ENCODE measurements at places on chromosomes 16 and 17.

DNA sequence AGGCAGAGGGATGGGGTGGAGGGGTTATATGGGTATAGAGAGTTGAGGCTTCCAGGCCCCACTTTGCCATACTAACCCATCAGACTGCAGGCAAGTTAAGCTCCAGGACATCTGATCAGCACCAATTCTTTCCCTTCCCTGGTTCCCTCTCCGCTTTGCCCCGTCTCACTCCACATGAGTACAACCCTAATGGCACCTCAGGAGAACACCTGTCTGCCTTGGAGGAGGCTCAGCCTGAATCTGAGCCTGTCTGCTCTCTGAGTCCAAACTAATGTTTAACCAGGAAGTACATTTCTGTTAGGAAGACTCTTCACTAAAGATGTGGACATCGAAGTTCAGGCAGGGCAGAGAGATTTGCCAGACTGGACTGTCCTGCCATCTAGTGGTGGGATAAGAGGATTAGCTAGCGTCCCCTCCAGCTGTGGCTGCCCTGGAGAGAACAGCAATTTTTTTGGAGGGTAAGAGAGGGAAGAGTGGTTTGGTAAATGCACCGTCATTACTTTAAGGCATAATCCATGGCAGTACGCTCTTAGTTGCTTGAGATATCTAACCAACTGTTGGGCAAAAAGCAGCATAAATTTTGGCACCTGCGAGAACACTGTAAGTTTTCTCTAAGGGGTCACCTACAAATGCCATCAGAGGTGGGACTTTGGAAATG, 29.2 kb upstream of the LRRC75A start:
- DNase-seq, result peak; percentile 54

DNA sequence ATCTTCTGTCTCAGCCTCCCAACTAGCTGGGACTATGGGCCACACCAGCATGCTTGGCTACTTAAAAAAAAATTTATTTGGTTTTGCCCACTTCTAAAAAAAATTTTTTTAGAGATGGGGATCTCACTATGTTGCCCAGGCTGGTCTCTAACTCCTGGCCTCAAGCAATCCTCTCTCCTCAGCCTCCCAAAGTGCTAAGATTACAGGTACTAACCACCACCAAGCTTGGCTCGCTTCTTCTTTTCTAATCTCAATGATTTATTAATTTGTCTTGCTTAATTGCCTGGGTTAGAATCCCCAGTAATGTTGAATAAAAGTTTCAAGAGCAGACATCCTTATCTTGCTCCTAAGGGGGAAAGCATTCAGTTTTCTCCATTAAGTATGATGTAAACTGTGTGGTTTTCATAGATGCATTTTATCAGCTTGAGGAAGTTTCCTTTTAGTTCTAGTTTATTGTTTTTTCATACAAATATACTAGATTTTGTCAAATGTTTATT, 65.8 kb upstream of the NACA2 start:
- no peak for DNase-seq

GRCh38 chr16:80387318-80387921, 153.4 kb upstream of the DYNLRB2 start:
- DNase-seq, result no peak

DNA sequence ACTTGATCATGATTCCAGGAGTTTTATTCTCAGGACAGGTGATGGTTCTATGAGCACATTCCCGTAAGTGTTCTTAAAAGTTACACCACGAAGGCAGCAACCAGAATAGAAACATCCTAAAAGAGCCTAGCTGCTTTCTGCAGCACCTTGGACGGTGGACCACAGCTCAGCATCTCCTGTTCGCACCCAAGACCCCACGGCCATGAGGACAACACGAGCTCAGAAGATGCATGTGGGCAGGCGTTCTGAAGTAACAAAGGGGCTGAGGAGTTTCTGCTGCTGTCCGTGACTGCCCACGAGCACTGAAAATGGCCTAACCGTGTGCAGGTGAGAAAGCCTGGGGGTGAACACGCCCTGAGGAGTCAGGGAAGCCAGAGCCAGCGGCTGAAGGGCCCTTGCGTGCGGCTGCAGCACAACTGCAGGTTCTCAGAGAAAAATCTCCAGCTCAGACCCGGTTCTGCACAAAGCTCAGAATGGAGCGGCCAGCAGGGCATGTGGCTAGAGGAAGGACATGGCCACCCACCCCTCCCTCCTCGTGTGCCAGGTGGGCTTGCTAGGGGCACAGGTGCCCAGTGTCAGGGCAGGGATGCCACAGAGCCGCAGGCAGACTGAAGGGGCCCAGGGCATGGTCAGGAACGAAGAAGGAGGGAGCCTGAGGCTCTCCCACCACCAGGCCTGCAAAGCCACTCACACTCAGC, 10.8 kb upstream of the C16orf95 start:
- no peak for DNase-seq

DNA sequence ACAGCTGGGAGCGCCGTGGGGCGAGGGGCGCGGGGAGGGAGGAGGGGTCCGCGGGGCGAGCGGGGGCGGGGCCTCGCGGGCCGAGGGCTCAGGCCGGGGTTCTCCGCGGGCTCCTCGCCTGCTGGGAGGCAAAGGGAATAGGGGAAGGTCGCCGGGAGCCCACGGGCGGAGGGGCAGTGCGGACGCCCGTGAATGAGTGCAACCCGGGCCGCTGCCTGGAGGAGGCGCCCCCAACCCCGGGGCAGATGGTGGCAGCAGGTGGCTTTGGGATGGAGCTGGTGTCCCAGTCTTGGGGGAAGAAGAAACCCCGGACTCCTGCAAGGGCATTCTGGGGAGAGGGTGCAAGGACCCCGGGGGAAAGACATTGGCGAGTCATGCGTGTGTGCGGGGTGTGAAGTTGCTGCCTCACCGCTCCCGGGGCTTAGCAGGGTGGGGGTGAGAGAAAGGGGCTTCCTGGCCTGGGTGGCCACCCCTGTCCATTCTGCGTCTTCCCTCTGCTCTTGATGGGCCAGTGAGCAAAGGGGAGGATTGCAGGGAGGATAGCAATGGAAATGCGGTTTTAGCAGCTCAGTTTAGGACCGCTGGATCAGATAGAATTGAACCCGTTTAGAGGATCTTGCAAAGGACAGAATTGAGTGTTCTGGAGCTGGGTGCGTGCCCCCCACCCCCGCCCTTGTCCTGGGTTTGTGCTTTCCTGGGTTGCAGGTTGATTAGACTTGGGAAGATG, 526 bp downstream of the KIAA0513 start:
- DNase-seq, result peak; percentile 11

GRCh38 chr17:7146115-7146514, 31.5 kb upstream of the ASGR2 start:
- no peak for DNase-seq

DNA sequence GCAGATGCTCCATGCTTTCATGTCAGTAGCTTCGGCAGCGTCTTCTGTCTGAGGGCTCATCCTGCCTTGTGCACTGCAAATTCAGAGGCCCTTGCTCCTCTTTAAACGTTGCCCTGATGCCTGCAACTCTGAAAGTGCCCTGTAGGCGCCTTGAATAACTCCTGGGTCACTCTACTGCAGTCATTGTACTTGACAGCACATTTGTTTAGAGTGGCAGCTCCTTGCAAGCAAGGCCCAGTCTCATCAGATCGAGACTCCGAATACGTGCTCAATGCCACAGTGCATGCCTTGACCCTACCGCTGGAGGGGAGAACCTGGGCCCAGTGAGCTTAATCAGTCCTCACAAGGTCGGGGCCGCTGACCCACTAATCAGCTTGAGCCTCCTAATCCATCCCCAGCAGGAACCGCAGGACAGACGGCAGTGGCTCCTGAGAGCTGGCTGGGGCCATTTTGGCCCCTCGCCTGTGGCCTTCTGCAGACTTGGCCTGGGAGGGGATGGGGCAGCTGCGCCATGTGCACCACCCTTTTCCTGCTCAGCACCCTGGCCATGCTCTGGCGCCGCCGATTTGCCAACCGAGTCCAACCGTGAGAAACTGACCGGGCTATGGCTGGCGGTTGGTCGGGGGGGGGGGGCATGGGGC, at the start of gene PRCD:
TSS of gene PRCD (plus strand) at position 414 of the 641 bp plus-strand sequence. CDS start at position 512, 98 bp downstream.
- DNase-seq, result no peak

- no peak for DNase-seq
Observed at GRCh38 chr16:11729787-11730186, 12.9 kb downstream of the TXNDC11 start.

GRCh38 chr16:59973966-59974365, 1239.8 kb upstream of the GOT2 start:
- no peak for DNase-seq

DNA sequence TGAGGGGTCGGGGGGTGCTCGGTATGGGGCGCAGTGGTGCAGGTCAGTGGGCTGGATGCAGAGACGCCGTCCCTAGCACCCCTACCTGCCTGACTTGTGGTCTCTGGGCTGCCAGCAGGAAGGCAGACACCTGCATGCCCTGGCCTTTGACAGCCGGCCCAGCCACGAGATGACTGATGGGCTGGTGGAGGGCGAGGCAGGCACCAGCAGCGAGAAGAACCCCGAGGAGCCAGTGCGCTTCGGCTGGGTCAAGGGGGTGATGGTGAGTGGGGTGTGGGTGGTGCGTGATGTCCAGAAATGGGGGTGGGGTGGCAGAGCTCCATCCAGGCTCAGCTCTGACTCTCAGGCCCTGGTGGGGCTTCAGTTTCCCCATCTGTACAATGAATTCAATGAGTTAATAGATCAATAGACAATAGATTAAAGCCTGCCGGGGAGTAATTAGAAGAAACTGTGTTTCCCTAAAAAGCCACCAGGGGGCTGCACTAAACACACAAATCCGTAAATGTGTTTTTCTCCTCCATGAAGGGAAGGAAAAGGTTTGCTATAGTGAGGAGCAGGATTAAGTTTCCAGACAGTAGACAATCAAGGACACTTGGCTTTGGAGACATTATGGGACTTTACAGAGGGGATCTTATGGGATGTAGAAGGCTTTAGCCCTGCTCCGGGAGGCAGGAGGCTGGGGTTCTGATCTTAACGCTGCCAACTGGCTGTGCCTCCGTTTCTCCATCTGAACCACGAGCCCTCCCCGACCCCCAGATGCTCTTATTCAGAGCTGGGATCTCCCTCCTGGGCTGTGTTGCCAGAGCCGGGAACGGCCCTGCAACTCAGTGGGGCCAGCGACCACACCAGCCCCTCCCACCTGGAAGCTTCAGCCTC, 2.2 kb downstream of the SLC12A3 start:
- DNase-seq, result peak; percentile 27

GRCh38 chr17:79984877-79985276, 50.8 kb downstream of the TBC1D16 start:
- DNase-seq, result no peak

DNA sequence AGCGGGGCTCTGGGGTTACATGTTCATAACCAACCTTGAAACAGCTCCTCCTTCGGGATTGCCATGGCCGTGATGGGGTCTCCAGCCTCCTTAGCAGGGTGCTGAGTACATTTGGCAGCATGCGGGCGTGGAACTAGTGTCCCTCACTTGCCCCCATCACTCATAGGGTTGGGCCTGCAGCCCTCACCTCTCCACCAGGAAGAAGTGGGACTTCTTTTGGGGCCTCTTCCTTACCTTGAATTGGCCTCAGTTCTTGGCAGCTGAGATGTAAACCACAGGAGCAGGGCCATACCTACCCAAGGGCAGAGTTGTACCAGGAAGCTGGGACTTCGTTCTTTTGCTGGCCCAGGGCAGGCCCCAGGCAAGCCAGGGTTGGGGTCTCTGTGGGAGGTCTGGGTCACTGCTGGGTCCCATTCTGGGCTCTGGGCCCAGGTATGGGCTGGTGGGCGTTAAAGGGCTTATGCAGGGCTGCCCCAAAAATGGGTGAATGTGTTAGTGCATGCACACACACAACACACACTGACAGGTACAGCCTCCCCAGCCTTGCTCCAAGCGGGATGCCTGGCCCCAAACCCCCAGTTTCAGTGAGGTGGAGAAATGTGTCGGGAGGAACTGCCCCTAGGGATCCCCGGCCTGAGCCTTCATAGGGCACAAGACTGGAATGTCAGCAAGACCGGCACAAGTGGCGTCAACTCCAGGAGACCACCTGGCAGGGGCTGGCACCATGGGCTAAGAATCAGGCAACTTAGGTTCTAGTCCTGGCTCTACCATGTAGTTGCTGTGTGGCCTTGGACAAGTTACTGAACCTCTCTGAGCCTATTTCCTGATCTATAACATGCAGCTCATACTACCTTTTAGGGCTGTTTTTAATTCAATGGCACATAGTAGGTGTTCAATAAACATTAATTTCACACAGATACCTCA, 3.9 kb upstream of the KRT15 start:
- DNase-seq, result no peak

GRCh38 chr17:74917430-74917829, 5.6 kb downstream of the USH1G start:
- no peak for DNase-seq

DNA sequence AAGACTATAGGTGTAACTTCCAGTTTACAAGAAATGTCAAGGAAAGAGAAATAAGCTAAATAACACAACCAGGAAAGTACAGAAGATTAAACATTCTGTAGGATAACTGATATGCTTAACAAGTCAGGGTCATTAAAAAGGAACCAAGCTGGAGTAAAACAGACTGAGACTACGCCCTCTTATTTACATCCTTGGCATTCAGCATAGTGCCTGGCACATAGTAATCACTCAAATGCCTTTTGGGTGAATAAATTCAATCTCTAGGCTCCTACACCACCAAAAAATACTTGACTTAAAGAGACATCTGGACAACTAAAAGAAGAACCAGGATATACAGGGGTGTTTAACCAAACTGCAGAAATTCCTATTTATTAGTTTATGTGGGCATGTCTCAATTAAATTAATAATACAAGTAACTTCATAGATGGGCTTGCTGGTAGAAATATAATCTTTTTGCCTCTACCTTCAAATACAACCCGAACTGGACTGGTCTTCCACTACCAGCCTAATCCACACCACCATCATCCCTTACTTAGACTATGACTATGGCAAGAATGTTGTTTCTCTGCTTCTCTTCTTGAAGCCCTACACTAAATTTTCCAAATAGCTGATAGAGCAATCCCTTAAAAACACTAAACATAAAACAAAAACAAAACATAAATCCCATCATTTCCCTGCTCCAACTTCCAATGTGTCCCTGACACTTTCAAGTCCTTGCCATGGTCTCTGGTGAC, 47.7 kb upstream of the ULK2 start:
- DNase-seq, result no peak

GRCh38 chr16:1223355-1224214, 1.5 kb downstream of the TPSG1 start:
- no peak for DNase-seq

DNA sequence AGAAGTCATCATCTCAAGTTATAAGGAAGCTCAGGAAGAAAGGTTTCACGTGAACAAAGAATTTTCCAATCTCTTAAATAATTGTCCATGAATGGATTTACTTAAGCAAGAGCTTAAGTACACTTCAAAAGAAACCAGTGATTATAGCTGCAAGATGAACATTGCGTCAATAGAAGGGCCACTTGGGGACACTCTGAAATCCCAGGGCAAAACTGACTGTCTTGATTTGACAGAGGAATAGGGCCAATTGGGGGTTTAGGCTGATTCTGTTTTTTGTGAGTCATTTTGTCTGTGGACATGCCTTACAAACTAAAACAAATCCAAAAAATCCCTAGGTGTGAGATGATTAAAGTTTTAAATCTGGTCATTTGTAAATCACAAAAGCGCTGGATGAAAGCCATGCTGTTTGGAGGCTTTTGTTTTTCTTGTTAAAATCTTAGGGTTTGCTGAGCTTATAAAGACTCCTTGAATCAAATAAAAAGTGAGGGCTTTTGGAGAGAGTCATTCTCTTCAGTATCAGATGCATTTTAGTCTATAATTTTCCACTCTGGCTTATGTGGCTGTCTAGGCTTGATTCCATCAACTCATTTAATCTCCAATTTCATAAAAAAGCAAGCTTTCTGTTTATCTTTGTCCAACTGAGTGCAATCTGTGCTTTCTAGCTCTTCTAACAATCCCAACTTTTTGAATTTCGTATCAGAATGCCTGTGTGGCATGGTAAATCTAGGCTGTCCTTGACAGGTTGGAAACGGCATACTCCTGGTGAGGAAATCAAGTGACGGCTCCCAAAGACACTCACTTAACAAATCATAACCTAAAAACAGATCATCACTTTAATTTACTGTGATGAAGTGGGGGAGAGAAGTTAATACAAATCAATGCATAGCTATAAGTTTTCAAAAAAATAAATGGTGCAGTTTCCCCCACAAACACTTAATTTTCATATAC, 98.2 kb upstream of the SOX9 start:
- DNase-seq, result no peak
